ENCODE measurements at places on chromosomes 5 and 9.

GRCh38 chr9:30673132-30673531 lies 1711.3 kb upstream of the ACO1 start:
- no peak for DNase-seq

DNA sequence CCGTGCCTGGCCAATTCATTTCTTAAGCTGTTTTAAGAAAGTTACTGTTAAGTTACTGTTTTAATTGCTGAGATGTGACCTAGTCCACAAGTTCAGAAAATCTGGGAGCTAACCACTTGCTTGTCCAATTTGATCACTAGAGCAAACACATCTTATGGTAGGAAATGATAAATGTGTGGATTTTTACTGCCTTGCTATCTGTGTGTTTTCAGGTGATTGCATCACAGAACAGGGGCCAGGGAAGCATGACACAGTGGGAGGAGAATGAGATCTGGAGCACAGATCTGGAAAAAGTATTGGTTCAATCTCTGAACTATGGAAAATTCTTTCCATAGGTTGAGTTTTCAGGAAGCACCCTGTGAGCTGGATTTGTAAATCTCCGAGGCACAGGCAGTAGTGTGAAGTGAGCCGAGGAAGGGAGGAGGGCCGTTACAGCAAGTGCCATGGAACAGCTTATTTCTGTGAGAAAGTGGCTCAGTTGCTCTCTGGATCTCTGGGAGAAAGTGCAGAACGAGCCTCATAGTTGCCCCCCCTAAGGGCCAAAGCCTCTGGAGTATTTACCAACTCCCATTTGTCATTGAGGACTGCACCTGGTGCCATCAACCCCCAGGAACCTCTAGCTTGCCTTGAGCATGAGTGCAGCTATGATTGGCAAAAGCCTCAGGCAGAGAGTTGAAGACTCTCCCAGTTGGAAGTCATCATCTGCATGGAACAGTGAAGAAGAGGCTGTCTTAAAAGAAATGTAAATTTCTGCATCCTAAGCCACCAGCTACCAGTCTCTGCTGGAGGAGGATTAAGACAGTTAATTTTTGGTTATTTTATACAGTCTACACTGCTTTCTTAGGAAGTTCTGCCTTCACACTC lies 161.8 kb upstream of the CLINT1 start:
- DNase-seq, result no peak

DNA sequence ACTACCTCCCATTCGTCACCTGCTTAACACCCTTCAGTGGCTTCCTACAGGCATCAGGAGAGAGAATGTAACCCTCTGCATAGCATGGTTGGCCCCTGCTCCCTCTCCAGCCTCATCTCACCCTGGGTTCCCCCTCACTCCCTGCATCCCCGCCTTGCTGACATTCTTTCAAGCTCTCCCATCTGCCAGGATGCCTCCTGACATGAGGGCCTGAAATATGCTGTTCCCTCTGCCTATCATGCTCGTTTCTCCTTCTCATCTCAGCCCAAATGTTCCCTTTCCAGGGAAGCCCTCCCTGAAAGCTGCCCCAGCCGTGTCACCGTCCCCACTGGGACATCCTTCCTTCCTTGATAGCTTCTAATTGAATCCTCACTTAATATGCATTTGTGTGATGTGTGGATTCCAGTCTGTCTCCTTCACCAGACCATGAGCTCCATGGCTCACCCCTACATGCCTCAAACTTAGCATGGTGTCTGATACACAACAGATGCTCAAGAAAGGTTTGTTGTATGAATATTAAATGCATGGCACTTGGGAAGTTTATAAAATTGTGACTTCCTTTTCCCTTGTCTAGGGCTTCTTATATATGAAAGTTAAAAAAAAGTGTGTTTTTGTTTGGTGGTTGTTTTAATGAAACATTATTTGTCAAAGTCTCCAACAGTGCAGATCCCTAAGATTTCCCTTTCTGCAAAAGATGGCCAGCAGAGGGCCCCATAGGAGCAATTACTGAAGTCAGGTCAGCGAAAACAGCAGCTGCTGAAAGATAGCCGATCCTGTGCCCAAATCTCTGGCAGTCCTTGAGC lies 7.3 kb upstream of the C5orf58 start:
- DNase-seq, result peak; percentile 48

- no peak for DNase-seq
Observed at GRCh38 chr5:6468870-6469269, 20.2 kb downstream of the UBE2QL1 start.

GRCh38 chr9:100427366-100428263 lies 672 bp downstream of the MSANTD3 start:
- no peak for DNase-seq

DNA sequence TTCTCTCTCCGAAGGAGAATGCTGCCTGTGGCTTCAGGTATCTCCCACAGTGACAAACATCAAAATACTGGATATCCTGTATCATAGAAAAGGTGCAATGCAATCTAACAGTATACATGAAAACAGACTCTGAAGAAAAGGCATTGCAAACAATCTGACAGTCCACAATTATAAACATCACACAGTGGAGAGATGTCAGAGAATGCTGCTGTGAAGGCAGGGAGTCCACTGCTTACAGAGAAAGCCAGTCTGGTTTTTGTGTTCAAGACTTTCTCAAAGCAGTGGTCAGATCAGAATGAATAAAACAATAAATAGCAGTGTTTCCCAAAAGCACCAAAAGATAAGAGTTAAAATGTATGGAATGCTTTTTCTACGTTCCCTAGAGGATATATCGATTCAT lies 28.7 kb downstream of the TTC23L start:
- DNase-seq, result no peak

GRCh38 chr9:81022177-81022576 lies 667.2 kb downstream of the TLE1 start:
- peak; percentile 43 for DNase-seq

DNA sequence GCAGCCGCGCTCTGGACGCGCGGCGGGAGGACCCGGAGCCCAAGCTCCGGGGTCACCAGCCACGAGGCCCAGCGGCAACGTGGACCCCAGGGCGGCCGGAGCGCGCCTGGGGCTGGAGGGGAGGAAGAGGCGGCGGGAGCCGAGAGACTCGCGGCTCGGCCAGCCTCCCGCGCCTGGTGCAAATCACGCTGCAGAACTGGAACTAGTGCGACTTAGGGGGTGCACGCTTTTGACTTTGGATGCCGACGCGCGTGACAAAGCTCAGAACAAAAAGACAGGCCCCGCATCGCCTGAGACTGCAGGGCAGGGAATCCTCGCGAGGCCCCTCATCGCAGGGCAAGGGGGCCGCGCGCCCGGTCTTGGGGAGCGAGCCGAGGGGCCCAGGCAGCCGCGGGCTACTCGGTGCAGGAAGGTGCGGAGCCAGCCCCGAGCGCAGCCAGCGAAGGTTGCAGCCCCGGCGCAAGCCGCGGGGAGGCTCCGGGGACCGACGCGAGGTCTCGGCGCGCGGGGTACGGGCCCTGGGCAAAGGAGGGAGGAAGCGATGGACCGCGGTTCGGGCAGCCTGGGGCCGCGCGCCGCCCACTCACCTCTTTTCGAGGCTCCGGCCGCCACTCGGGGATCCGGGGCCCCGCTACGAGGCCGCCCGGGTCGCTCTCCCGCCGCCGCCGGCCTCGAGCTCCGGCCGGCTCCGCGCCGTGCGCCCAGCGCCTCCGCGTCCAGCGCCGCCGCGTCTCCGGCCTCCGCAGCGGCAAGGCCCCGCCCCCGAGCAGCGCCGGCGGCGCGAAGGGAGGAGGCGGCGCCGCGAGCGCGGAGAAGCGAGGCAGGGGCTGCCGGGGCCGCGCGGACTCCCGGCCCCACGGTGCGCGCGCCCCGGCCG lies at the start of gene GOLM1:
GOLM1 (minus strand) TSS at position 735 of the 877 bp plus-strand sequence. CDS start 20,238 bp downstream, outside the sequence.
- peak; percentile 49 for DNase-seq

GRCh38 chr5:108259306-108259705 lies 122.6 kb downstream of the FBXL17 start:
- no peak for DNase-seq

DNA sequence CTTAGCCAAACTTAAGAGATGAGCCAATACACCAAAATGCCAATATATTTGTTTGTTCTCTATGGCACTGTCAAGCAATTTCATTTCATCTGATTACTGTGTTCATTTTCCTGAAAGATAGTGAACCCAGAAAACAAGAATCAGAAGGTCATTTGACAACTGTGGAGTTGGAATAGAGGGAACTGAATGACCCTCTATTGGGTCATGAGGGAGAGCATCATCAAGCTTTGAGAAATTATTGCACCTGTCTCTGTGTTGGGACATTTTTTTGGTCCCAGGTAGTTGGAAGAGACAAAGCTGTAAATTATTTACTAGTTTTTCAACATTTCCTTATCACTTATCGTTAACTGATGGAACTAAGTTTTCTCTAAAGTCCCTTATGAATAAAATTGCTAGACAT lies 129.4 kb downstream of the GHR start:
- no peak for DNase-seq

DNA sequence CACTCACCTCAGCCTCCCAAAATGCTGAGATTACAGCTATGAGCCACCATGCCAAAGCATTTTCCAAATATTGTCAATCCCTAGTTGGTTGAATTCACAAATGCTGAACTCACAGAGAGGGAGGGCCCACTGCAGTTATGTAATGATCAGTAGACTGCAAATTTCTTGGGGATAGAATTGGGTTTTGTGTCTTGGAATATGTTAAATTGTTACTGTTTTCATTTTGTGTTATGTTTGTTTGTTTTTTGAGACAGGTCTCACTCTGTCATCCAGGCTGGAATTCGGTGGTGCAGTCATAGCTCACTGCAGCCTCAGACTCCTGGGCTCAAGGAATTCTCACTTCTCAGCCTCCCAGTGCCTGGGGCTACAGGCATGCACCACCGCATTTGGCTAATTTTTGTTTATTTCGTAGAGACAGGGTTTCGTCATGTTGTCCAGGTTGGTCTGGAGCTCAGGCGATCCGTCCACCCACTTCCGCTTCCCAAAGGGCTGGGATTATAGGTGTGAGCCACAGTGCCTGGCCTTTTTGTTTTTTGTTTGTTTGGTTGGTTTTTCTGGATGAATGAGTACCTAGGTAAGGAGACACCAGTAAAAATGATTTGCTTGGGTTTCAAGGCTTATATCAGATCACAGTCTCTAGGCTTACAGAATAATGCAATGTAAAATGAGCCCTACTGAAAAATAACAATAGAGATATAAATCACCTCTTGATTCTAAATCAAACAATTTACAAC lies 31.5 kb upstream of the LMNB1 start:
- no peak for DNase-seq

All from stromal cell of bone marrow (primary cell).